Activated naive CD4-positive, alpha-beta T cell (primary cell): ENCODE measurements at places on chromosomes 6 and 20.

GRCh38 chr20:56359212-56360132 lies 698 bp downstream of the FAM210B start:
- no peak for DNase-seq

GRCh38 chr6:23533311-23533710 lies 592.7 kb upstream of the NRSN1 start:
- no peak for DNase-seq

- no peak for DNase-seq
Measured at GRCh38 chr6:167589615-167589940, 237.1 kb upstream of the AFDN start.

- DNase-seq: no peak
Measured at GRCh38 chr6:16742116-16742515, 19.1 kb downstream of the ATXN1 start.

GRCh38 chr20:13265941-13266340 lies 44.9 kb downstream of the ISM1 start:
- no peak for DNase-seq

GRCh38 chr20:21180248-21180647 lies 54.4 kb downstream of the KIZ start:
- no peak for DNase-seq

DNA sequence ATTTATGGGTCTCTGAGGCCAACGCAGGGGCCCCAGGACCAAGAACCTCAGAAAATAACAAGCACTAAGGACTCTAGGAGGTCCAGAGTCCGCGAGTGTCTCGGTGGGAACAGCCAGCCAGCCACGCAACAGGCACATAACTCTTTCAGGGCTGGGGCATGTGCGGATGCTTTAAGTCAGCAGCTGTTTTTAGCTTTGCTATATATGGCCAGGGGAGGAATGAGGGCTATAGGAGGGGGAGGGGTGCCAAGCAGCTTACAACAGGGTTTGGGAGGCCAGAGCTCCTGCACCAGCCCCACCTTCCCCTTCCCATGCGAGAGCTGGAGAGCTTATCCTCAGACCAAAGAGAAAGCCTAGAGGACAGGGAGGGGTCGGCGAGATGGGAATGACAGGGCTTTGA lies 6.2 kb downstream of the JPH2 start:
- DNase-seq: no peak

- no peak for DNase-seq
Measured at GRCh38 chr20:51496964-51497363, 45.6 kb downstream of the NFATC2 start.

DNA sequence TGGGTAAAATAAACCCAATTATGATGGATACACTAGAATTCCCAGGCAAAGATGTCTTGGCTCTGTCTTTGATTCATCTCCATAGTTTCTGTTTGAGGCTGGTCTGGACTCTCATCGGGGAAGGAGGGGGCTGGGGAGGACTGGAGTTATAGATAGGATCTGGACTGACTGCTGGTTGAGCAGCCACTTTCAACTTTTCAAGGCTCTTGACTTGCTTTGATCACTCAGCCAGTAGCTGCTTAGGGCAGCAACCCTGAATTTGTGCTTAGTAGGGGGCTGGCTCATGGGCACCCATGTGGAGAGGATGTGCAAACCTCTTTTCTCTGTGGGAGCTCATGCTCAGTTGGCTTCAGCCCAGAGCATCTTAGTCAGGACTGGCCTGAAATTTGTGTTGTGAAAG lies 114.0 kb upstream of the NEDD9 start:
- DNase-seq: no peak

DNA sequence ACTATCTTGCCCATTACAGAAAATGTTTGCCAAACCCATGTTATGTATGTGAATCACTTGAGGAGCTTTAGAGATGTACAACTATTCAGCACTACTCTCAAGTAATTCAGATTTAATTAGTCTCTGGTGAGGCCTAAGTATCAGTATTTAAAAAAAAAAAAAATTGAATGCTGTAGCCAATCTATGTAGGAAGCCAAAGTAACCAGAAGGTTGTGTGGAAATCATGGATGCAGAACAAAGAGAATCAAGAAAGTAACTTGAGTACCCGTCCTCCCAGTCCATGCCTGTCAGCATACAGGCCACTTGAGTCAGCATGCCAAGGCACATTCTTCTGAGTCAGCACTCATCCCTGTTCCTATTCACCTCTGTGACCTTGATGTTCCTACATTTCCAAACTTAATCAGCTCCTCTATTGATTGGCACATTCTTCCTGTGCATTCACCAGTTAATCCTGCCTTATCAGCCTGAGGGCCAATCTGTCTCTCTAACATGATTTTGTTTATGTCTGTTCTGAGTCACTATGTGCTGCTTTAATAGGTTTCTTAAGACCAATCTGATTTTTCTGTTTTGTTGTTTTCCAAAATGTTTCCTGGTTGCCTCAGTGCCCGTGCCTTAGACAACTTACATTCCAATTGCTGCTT lies 165.6 kb downstream of the KCNQ5 start:
- DNase-seq: no peak

DNA sequence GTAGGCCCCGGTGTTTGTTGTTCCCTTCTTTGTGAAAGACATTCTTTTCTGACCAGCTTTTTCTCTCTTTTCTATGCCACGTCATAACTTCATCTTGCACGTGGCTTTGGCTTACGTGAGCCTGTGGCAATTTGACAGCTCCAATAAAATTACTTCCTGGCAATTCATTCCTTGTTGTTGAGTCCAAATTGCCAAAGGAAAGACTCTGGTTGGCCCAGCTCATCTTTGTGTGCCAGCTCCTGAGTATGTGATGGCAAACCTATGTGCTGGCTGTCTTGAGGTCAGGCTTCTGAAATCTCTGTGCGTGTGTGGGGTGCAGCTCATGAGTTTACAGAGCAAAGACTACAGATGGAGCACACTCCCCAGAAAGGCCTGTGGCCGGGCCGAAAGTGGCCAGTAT lies 272.5 kb upstream of the SGK1 start:
- no peak for DNase-seq

- DNase-seq: no peak
Measured at GRCh38 chr6:148416330-148416965, 73.8 kb downstream of the SASH1 start.

DNA sequence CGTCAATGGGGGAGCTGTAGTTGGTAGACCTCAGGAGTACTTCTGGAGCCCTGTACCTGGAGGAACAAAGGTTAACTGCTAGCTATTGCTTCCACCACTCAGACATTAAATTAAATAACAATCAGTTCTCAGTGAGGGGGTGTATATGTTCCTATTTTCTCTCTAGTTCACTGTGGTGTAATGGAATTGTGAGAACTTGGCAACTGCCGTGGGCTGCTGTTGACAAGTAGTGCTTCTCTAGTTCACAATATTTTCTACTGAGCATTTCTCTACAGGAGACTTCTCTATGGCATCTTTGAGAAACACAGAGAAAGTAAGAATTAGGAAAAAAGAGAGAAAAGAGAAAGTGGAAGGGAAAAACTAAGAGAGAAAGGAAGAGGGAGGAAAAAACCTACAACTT lies 23.4 kb upstream of the GSTA4 start:
- DNase-seq: no peak

GRCh38 chr6:143060806-143061596 lies at the start of gene AIG1:
Gene AIG1 (plus strand): TSS chr6:143060889. CDS start chr6:143060926, 37 bp downstream.
- DNase-seq: peak; percentile 11

DNA sequence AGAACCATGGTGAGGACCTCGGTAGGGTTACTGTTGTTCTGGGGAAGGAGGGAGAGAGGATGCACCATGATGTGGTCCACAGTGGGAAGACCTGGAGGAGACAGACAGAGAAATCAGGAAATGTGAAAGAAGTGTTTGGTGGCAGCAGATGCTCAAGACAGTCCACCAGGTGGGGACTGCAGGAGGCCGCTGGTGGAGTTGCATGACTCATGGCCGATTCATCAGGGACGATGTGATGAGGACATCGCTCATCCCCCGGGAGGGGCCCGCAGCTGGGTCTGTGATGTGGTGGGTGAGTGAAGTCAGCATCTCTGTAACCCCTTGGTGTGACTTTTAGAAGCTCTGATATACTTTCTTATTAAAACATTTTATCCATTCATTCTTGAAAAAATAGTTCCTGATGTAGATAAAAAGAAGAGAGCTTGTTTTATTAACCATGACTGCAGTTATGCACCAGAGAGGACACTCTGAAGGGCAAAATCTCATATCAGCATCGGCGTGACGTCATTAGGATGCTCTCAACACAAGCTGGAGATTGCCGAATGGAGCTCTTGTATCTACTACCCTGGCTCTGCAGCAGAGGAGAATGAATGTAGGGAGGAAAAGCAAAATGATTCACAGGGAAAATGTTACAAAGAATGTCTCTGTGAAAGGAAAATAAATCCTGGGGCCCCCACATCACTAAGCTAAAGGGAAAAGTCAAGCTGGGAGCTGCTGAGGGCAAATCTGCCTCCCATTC lies 71.2 kb downstream of the RAMACL start:
- DNase-seq: peak; percentile 6

GRCh38 chr6:20348041-20348440 lies 53.6 kb upstream of the E2F3 start:
- DNase-seq: no peak

DNA sequence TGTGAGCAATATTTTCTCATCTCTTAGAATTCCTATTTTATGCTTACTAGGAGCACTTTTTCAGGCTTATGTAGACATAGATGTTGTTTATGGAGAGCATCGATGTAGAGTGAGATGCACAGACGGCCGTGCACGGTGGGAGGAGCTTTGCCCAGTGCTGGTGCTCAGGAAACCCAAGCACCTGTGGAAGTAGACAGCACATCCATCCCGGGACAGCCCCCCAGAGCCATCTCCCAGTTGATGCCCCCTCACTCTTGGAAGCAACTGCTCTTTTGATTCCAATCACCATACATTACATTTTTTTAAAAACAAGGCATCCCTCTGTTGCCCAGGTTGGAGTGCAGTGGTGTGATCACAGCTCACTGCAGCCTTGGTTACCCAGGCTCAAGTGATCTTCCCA lies 143.7 kb downstream of the SMOC2 start:
- no peak for DNase-seq

GRCh38 chr6:7035837-7036249 lies 71.9 kb upstream of the RREB1 start:
- DNase-seq: no peak

DNA sequence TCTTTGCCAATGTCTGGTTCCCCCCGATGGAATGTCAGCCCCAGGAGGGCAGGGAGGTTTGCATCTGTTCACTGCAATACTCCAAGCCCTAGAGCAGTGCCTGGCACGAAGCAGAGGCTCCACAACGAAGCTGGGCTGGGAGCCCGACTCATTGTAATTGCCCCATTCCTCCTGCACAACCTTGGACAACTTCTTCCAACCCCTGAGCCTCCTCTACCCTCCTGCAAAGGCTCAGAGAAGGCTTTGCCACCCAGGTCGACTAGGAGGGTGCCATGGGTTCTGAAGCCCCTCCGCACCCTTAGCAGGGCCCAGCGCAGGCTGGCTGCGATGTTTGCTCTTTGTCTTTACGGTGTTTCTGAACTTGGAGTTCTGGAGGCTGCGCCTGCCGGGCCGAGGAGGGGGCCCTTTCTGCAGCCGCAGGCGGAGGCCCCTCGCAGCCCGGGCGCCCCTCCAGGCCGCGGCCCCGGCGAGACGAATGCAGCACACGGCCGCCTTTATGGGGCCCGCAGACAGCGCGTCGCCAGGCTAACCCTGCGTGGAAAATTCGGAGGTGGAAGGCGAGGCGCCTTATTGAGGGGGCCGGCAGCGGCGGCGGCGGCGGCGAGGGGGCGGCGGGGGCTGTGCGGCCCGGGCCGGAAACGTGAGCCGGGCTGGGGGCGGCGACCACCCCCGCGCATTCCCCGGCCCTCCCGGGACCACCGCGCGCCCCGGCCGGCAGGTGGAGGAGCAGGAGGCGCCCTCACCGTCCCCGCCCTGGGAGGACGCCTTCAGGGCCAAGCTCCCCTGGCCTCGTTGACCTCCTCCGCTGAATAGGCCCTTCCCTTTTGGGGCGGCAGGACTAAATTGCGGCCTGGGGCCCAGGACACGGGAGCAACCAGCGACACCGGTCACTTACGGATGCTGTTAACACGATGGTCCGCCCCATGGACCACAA lies 27.0 kb downstream of the SNAI1 start:
- DNase-seq: no peak

- DNase-seq: no peak
Measured at GRCh38 chr20:12287575-12287974, 369.9 kb downstream of the BTBD3 start.

DNA sequence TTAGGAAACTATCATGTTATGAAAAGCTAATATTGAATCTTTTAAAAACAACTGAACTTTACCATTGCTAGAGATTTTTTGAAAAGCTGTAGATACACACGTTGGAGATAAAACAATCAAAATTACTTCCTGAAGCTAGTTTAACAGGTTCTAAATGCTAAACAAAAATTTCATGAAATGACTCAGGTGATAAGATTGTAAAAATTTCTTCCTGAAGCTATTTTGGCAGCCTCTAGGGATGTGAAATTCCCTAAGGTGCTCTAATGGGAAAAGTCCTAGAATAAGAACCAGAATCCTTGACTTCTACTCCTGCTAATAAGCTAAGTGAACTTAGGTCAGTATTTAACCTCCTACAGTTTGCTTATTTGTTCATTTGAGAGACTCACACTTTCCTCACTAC lies 8.5 kb downstream of the GCM2 start:
- no peak for DNase-seq
